ENCODE measurements at places on chromosomes 2 and 18.
A peak's percentile ranks its signal among the peaks of the same experiment; 100 is the strongest.

DNA sequence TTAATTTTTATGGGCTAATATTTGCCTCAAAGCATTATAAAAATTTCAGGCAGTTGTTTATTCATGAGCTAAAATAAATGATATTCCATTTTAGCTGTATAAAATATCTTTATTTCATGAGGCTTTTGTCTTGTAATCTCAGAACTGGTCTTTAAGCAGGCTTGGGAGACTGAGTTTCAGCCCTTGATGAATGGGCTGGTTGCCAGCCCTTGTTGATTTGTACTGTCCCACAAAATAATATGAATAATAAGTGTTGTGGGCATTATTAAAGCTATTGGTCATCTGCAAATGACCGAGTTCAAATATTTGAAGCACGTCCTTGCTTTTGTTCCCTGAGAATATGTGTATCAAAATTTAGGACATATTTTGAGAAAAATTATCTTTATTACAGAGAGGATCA lies 18.2 kb downstream of the INPP1 start:
- no peak for DNase-seq

DNA sequence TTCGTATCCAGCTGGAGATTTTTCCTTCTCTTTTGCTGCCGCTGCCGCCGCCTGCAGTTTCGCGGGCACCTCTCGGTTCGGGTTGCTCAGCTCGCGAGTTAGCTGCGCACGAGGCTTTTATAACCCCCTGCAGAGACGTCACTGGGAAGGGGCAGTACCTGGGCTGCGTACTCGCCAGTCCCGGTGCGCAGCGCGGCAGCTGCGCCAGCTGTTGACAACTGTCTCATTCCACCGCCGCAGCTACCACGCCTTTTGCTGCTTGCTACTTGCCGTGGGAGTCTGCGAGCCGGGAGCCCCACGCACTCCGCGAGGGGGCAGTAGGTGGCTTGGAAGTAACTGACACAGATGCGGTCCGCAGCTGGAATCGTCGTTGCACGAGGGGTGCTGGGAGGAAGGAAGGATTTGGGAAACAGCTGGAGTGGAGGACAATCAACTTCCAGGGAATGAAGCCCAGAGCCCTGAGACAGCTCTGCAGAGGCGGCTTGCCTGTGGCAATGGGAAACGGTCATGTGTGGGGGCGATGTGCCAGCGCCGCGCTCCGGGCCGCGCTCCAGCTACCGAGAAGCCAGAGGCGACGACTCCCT lies at the start of gene TACR1:
Gene TACR1, minus strand, starts transcription at position 93 of the 584 bp plus-strand sequence. CDS start 586 bp downstream, outside the sequence.
- peak; percentile 67 for DNase-seq

DNA sequence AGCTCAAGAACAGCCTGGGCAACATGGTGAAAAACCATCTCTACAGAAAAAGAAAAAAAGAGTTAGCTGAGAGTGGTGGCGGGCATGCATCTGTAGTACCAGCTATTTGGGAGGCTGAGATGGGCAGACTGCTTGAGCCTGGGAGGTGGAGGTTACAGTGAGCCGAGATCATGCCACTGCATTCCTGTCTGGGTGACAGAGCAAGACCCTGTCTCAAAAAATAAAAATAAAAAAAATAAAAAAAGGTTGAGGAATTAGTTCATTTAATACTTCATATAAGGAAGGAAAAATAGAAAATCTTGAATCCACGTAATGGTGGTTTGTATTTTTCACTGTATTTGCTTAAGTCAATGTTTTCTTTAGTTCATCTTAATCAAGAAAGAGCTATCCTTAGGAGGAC lies 241.7 kb downstream of the TGIF1 start:
- DNase-seq: no peak

- DNase-seq: no peak
Measured at GRCh38 chr2:34570266-34570872, 971.3 kb upstream of the FAM98A start.

DNA sequence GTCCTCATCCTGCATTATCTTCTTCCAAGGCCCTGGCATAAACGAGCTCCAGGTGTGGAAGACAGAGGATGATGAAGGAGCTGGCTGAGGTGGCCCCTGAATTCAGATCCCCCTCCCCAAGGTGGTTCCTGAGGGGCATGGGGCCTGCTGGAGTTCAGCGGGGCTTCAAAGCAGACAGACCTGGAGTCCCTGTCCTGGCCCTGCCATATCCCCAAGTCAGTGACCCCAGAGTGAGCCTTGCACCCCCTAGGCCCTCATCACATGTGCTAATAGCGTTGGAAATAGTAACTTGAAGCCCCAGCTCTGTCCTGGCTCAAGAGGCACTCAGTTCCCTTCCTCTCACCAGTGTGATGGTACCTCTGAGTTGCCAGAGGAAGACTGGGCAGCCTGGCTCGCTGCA lies 172.9 kb downstream of the GALNT1 start:
- no peak for DNase-seq

Data from stimulated activated CD4-positive, alpha-beta T cell treated with anti-CD3 and anti-CD28 coated beads, Interleukin-2, amount 100 ng/mL, for 24 hours (primary cell).